ENCODE measurements at places on chromosomes 1 and 21. TPM values are rescaled to one million over a fixed set of nuclear protein-coding genes. Genes with fewer than 3 reads are reported as not detected.

Gene LIPI
- total RNA-seq: not detected

Gene CAP1
- total RNA-seq: 332 TPM

Gene ATXN7L2
- 0.85 TPM for total RNA-seq

Gene C1orf105
- total RNA-seq: not detected

Gene VASH2
- total RNA-seq: 3.0 TPM

Gene AVPR1B
- not detected for total RNA-seq

Gene UBXN11
- total RNA-seq: 3.5 TPM

Gene TDRD10
- not detected for total RNA-seq

Gene CHRM3
- 0.28 TPM for total RNA-seq

Gene RGS4
- 30.6 TPM for total RNA-seq

Gene CD48
- total RNA-seq: not detected

Gene KIAA0040
- total RNA-seq: 0.14 TPM

Gene SPRR4
- not detected for total RNA-seq

Gene CFAP141
- total RNA-seq: not detected

Gene IL24
- total RNA-seq: 0.55 TPM

Gene TMEM9
- total RNA-seq: 103 TPM

Gene ZNF691
- total RNA-seq: 10.7 TPM

Gene SNRPE
- 55.3 TPM for total RNA-seq

Gene CDA
- total RNA-seq: 0.85 TPM

Gene LUZP1
- total RNA-seq: 18.9 TPM

Gene SH3BGRL3
- total RNA-seq: 30.7 TPM

Gene LCE1C
- not detected for total RNA-seq

Gene C1orf94
- not detected for total RNA-seq

Gene IL10RB
- total RNA-seq: 67.7 TPM

Gene PTGFRN
- total RNA-seq: 58.6 TPM

Gene NR1I3
- total RNA-seq: not detected

Gene CD101
- total RNA-seq: 0.14 TPM

Gene CCDC181
- total RNA-seq: 0.14 TPM

Gene YIPF1
- total RNA-seq: 28.7 TPM

Gene ADORA1
- 16.5 TPM for total RNA-seq

Gene GALE
- total RNA-seq: 11.4 TPM

Gene AIM2
- not detected for total RNA-seq

Gene MTARC1
- total RNA-seq: 6.8 TPM

Gene FBLIM1
- 44.1 TPM for total RNA-seq

Gene SPATA21
- total RNA-seq: not detected

Gene LCA5L
- 1.6 TPM for total RNA-seq

Gene DRAXIN
- total RNA-seq: not detected

Gene S100A6
- total RNA-seq: 3,415 TPM

Gene LRRC71
- total RNA-seq: not detected

Gene STRIP1
- 44.2 TPM for total RNA-seq

Gene FAM3B
- not detected for total RNA-seq

Gene USF1
- 88.4 TPM for total RNA-seq

Gene IGFN1
- total RNA-seq: 0.09 TPM

Gene TMEM61
- not detected for total RNA-seq

Gene HSPA6
- 0.57 TPM for total RNA-seq

Gene SELE
- not detected for total RNA-seq

Gene LYST
- total RNA-seq: 20.9 TPM

Gene GJA4
- total RNA-seq: 0.18 TPM

Gene CLCA2
- total RNA-seq: 0.14 TPM

Gene CFHR5
- total RNA-seq: not detected

Gene PDC
- total RNA-seq: 0.28 TPM

Gene HAO2
- not detected for total RNA-seq

All from smooth muscle cell of bladder (primary cell).